Activated CD8-positive, alpha-beta memory T cell treated with anti-CD3 and anti-CD28 coated beads, Interleukin-2, amount 10 ng/mL, durations not matched to agents 7 days and 5 days (primary cell): ENCODE measurements at places on chromosomes 7 and 10. TPM values are rescaled to one million over a fixed set of nuclear protein-coding genes. Genes with fewer than 3 reads are reported as not detected.

DNA sequence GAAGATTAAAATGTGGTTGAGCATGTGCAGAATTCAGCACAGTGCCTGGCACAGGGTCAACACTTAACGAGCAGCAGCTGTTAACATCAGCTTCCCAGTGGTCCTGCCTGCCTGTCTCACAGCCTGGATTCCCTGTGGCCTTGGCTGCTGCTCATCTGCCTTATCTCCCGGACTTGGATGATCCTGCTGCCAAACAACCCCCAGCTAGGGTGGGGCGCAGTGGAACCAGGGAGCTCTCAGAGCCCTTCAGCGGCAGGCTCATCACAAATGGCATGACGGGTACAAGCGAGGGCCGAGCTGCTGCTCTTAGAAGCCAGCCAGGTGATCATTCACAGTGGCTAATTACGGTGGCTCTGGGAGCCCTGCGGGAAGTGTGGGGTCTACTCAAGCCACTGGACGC is 13.0 kb upstream of the SMARCD3 start:
- H3K27me3 ChIP-seq: peaks cover 13% of the 10 kb centered on the region
- no peak for DNase-seq
- no peaks in the 10 kb centered on the region for H3K4me1 ChIP-seq
- no peak overlapping the region for H3K27ac ChIP-seq
- no peaks in the 10 kb centered on the region for H3K36me3 ChIP-seq
- no peak overlapping the region for H3K4me3 ChIP-seq

DNA sequence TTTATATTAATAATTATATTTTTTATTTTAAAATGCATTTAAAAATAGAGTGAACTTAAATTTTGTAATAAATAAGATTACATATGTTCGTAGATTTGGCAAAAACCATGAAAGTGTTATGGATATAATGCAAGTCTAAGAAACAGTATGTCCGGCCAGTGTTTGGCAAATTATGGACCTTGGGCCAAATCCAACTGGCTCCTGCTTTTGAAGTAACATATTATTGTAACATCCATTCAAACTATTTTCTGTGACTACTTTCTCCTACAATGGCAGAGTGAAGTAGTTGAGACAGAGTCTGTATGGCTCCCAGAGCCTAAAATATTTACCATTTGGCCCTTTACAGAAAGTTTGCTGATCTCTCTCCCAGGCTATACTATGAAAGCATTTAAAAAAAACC is 38.9 kb downstream of the TMEM229A start:
- H3K4me3 ChIP-seq: no peak overlapping the region
- H3K36me3 ChIP-seq: no peaks in the 10 kb centered on the region
- no peaks in the 10 kb centered on the region for H3K4me1 ChIP-seq
- no peaks in the 10 kb centered on the region for H3K27me3 ChIP-seq
- no peak overlapping the region for H3K27ac ChIP-seq
- no peak for DNase-seq

DNA sequence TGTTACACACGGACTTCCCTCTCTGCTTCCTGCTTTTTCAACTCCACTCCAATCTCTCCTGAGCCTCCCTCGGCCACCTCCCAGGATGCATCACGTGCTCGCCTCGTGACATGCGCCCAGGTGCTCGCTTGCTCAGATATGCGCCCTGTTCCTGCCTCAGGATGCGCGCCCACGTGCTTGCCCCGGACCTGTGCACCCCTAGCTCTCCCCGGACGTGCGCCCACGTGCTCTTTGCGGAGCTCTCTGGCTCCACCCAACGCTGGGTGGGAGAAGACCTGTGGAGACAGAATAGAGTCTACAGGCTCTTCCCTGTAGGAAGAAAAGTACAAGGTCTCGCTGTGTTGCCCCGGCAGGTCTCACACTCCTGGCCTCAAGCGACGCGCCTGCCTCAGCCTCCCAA is 23.1 kb downstream of the PARD3 start:
- H3K27me3 ChIP-seq: no peaks in the 10 kb centered on the region
- H3K27ac ChIP-seq: no peak overlapping the region
- no peaks in the 10 kb centered on the region for H3K36me3 ChIP-seq
- no peaks in the 10 kb centered on the region for H3K4me1 ChIP-seq
- H3K4me3 ChIP-seq: no peak overlapping the region
- DNase-seq: no peak

DNA sequence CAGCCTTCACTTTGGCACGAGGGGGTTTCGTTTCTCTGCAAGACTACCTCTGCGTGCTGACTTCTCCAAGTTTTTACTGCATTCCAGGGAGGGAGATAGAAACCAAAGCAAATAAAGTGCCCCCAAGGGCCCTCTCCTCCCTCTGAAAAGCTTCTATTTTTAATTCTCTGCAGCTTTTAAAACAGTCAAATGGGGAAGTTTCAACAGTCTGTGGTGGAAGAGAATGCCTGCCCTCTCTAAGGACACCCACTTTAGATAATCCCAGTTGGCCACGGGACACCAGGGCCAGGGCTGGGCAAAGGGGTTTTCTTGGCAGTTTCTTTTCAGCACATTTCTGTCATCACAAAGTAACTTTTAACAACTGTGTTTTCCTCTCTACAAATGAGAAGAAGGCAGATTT is 386.7 kb upstream of the NPVF start:
- H3K4me1 ChIP-seq: peaks cover 1% of the 10 kb centered on the region
- no peaks in the 10 kb centered on the region for H3K36me3 ChIP-seq
- no peak overlapping the region for H3K4me3 ChIP-seq
- H3K27me3 ChIP-seq: peaks cover 12% of the 10 kb centered on the region
- no peak for DNase-seq

DNA sequence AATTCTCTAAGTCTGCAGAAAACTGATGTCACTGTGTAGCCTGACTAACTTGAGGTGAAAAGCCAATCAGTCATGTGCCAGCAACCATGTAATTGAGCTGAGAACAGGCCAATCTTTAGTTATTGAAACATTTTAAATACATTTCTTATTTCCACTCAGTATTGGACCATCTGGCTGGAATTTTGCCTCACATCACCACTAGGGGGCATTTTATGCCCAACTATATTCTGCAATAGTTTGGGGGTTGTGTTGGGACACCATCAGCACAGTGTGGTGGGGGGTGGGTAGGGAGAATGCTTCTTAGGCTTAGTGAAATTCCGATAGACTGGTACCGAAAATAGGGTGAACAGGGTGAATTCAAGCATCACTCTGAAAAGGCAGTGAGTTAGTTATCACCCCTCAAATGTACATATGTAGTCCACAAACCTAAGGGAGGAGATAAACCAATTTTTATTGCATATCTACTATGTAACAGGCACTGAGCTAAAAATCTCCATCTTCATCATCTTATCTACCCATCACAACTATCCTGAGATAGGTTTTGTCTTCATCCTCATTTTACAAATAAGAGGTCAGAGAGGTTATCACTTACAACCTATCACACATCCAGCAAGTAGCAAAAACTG is 17.8 kb downstream of the NPSR1 start:
- H3K4me1 ChIP-seq: no peaks in the 10 kb centered on the region
- H3K4me3 ChIP-seq: no peak overlapping the region
- no peak overlapping the region for H3K27ac ChIP-seq
- H3K36me3 ChIP-seq: no peaks in the 10 kb centered on the region

DNA sequence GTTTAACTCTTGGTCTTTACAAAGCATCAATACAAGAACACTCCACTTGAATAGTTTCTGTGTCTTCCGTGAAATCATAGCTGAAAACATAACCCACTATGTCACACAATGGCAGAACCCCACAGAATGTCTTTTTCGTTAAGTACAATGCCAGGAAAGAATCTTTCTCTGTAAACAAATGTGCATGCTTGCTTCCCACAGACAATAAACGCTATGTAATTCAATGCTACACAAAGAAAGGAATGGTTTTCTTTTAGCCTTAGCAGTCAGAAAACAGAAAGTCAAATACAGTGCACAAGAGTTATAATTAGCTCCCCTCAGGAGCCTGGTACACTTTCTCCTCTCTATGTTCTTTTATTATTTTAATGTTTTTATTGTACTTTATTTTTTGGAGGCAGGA is 186.1 kb downstream of the SRPK2 start:
- H3K27me3 ChIP-seq: no peaks in the 10 kb centered on the region
- no peak for DNase-seq
- H3K36me3 ChIP-seq: peaks cover 17% of the 10 kb centered on the region

DNA sequence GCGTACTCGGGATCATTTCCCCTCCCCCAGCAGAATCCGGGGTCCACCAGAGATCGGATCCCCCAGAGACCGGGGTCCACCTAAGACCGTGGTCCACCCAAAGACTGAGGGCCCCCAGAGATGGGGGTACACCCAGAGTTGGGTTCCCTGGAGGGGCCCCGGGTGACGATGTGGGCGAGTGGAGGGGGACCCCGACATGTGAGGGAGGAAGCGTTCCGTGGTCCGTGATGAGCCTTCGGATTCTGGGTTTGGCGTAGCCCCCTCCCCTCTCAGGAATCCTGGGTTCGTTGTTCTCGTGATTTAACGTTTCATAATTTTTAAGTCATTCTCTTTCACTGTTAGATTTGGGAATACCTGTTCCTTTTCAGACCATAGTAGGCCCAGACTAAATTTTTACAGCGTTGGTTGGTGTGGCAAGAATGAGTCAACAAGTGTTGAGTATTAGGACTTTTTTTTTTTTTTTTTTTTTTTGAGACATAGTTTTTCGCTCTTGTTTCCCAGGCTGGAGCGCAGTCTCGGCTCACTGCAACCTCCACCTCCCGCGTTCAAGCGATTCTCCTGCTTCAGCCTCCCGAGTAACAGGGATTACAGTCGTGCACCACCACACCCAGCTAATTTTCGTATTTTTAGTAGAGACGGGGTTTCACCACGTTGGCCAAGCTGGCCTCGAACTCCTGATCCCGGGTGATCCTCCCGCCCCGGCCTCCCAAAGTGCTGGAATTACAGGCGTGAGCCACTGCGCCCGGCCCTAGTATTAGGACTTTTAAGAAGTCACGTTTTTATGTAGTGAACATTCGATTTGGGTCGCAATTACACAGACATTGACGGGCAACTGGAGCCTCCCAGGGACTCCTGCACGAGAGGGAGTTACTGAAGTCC is 672 bp downstream of the GTPBP4 start:
- peaks cover 46% of the 10 kb centered on the region for H3K4me1 ChIP-seq
- DNase-seq: no peak
- peak overlapping the region; percentile 93 for H3K4me3 ChIP-seq
- H3K27me3 ChIP-seq: no peaks in the 10 kb centered on the region

GRCh38 chr7:107372298-107372697 is 97.6 kb upstream of the GPR22 start:
- no peak overlapping the region for H3K27ac ChIP-seq
- no peaks in the 10 kb centered on the region for H3K27me3 ChIP-seq
- DNase-seq: no peak

- DNase-seq: no peak
- peaks cover 22% of the 10 kb centered on the region for H3K4me1 ChIP-seq
- H3K27me3 ChIP-seq: peaks cover 23% of the 10 kb centered on the region
- peaks cover 1% of the 10 kb centered on the region for H3K36me3 ChIP-seq
These were observed 15.8 kb downstream of the C10orf71 start for GRCh38 chr10:49314806-49315205.

GRCh38 chr7:139937715-139938114 is 108.7 kb downstream of the TBXAS1 start:
- no peak overlapping the region for H3K4me3 ChIP-seq
- H3K27me3 ChIP-seq: peaks cover 20% of the 10 kb centered on the region
- H3K27ac ChIP-seq: no peak overlapping the region
- DNase-seq: no peak
- H3K36me3 ChIP-seq: peaks cover 2% of the 10 kb centered on the region
- peaks cover 26% of the 10 kb centered on the region for H3K4me1 ChIP-seq

- H3K4me1 ChIP-seq: peaks cover 27% of the 10 kb centered on the region
- H3K27ac ChIP-seq: peak overlapping the region; percentile 12
These were observed 54.4 kb downstream of the ARMH3 start for GRCh38 chr10:102001435-102002068.

DNA sequence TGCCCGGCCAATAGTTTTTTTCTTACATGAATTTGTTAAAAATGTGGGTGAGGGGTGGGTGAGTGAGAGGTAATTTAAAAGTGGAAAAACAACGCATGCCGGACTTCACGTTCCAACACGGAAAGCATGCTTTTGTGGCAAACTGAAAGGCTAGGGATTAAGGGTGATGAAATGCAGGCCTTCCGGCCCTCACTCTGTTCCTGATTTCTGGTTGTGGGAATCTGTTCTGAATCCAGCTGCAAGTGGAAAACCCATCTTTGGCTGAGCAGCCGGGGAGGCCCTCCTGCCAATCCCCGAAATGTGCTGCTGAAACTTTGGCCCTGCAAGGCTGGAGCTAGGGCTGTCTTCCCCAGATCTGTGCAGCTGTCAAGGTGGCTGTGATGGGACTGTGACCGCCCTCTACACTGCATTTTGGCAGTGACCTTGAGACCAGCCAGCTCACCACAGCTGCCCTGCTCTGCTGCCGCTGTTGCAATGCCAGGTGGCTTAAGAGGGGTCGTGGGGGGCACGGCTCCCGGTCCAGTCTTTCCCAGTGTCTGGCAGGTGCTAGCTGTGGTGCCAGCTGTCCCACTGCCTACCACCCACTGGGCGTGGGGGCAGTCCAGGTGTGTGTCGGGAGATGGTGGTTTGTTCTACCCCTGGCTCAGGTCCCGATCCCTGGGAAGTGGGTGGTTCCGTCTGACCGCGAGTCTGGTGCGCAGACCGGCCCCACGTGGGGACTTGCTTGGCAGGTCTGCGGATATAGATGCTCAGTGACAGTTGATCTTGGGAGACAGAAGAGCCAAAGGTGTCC is 39.0 kb downstream of the TET1 start:
- H3K4me3 ChIP-seq: no peak overlapping the region
- peaks cover 8% of the 10 kb centered on the region for H3K36me3 ChIP-seq
- H3K4me1 ChIP-seq: peaks cover 33% of the 10 kb centered on the region
- no peak for DNase-seq

DNA sequence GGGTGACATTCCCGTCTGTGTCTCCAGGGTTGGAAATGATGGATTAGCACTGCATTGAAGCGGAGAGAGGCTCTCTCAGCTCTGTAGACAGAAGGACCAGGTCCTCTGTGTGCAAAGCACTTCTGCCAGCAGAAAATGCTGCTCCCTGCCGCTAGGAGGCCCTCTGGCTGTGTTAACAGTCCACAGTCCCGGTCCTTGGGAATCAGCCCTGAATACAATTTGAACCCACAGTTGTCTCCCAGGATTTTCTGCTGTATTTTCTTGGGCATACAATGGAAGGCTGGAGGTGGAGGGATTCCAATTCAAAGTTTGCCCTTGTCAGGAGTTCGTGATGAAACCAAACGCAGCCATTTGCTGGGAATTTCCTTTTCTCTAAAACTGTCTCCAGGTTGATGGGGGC is 205.2 kb downstream of the GLRX3 start:
- no peak overlapping the region for H3K27ac ChIP-seq
- H3K4me1 ChIP-seq: no peaks in the 10 kb centered on the region
- DNase-seq: peak; percentile 34
- H3K4me3 ChIP-seq: no peak overlapping the region
- no peaks in the 10 kb centered on the region for H3K36me3 ChIP-seq
- no peaks in the 10 kb centered on the region for H3K27me3 ChIP-seq

- H3K4me3 ChIP-seq: no peak overlapping the region
- peak overlapping the region; percentile 81 for H3K27ac ChIP-seq
- peak; percentile 80 for DNase-seq
- no peaks in the 10 kb centered on the region for H3K36me3 ChIP-seq
- H3K4me1 ChIP-seq: peaks cover 80% of the 10 kb centered on the region
These were observed 9.1 kb upstream of the CSGALNACT2 start for GRCh38 chr10:43128958-43129706.

- H3K4me1 ChIP-seq: no peaks in the 10 kb centered on the region
- no peaks in the 10 kb centered on the region for H3K36me3 ChIP-seq
- H3K27ac ChIP-seq: no peak overlapping the region
- H3K4me3 ChIP-seq: no peak overlapping the region
These were observed 41.4 kb downstream of the COL1A2 start for GRCh38 chr7:94436018-94436604.

Gene PILRA
- total RNA-seq: 3.4 TPM

Gene STOX1
- 0.33 TPM for total RNA-seq

Gene NUTM2A
- total RNA-seq: 0.38 TPM

Gene GALNT17
- total RNA-seq: not detected

Gene TBX20
- not detected for total RNA-seq
